Coronary artery (tissue), 2 donors: ENCODE measurements at places on chromosomes 3 and 15.

- DNase-seq, result no peak
Observed at GRCh38 chr3:194312743-194313281, 38.3 kb downstream of the CPN2 start.

- DNase-seq, result no peak
Observed at GRCh38 chr3:175646865-175647264, 787.7 kb downstream of the NAALADL2 start.

GRCh38 chr3:124443446-124443845, 286.8 kb upstream of the UMPS start:
- no peak for DNase-seq

GRCh38 chr3:187286467-187287059, 5.0 kb downstream of the MASP1 start:
- DNase-seq, result no peak

DNA sequence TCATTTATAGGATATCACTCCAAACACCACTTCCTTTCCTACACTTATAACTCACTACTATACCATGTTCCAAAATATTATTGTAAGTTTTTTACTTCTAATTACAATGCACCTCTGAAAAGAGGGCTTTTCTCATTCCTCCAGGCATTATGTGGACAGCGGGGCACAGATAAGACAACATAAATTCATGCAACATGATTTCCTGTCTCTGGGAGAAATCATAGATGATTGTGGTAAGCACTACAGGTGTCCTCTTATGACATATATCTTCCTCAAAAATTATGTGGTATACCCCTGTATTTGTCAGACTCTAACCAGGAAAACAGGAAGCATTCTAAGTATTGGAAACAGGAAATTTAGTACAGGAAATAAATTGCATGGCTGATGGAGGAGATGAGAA, 45.7 kb upstream of the INO80 start:
- DNase-seq, result no peak

- no peak for DNase-seq
Observed at GRCh38 chr15:85031086-85031943, 49.7 kb downstream of the PDE8A start.

- DNase-seq, result no peak
Observed at GRCh38 chr3:128784843-128785242, 58.9 kb downstream of the RAB7A start.

DNA sequence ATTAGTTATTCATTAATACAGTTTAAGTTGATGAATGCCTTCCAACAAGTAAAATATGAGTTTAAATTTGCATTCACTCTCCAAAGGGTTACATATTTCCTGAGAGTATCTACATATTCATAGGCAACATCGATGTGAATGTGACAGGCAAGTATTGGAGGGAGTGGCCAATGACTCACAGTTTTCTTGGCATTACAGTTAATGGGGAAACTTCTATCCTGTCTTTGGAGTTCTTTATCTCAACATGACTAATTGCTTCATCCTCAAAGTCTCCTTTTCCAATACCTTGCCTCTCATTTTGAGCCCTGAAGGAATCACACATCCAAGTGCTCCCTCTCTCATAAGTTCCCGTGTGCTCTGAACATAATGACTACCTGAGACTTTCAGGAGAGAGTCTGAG, 439.7 kb upstream of the FRG2C start:
- no peak for DNase-seq

DNA sequence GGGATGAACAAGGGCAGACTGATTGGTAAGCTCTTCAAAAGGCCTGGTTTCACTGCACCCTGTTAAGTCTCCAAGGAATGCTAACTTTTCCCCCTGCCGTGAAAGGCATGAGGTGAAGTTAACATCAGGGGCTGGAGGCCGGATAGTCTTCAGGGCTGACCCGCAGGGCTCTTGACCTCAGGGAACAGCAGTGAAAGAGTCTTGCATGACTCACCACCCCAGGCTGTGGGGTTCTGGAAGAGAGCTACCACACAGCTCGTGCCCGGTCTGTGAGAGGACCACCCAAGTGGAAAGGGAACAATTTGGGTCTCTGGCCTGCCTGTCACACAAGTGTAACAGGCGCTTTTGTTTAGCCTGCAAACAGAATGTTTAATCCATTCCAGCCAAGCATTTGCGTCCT, 504.9 kb downstream of the EDEM1 start:
- no peak for DNase-seq

DNA sequence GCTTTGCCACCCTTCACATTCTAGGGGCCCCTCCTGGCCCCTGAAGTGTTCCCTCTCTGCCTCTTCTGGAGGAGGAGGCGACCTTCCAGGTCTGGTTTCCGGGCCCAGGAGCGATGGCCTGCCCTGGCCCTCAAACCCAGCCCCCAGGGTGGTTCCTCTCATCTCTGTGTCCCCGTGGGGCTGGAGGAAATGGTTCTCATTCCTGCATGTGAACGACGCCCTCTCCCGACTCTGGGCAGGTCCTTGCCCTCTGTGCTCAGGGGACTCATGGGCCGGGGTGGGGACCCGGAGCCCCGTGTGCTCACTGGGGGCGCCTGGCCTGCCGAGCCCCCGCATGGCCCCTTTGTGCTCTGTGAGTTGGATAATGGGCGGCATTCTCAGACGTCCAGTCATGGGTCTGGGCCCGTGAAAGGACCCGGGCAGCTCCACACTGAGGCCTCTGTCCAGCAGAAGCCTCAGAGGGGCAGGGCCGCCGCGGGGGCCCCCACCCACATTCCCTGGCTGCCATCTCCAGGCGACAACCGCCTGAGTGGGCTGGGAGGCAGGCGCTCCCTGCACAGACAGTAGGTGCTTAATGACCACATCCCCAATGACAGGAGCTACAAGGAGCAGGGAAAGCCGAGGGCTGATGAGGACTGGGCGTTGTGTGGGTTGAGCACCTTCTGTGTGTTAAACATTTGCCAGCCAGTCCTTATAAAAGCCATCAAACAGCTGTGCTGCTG, 5.5 kb upstream of the PLXND1 start:
- DNase-seq, result no peak

- no peak for DNase-seq
Observed at GRCh38 chr3:156964577-156964976, 138.4 kb downstream of the LEKR1 start.

DNA sequence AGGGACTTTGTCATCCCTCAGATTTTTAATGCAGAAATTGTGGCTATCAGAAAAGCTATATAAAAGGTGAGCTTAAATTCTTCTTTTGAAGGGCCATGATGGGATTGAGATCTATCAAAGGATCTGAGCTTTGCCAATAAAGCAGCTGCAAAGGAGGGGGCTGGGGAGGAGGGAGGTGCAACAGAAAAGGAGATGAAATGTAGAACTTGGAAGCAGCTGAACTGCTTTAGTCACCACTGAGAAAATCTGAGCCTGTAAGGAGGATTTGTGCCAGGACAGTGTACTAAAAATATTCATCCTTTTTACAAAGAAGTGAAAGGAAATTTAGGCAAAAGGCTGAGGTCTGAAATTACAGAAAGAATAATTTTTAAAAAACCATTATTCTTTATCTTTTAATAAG, 10.4 kb downstream of the TSPAN3 start:
- no peak for DNase-seq

DNA sequence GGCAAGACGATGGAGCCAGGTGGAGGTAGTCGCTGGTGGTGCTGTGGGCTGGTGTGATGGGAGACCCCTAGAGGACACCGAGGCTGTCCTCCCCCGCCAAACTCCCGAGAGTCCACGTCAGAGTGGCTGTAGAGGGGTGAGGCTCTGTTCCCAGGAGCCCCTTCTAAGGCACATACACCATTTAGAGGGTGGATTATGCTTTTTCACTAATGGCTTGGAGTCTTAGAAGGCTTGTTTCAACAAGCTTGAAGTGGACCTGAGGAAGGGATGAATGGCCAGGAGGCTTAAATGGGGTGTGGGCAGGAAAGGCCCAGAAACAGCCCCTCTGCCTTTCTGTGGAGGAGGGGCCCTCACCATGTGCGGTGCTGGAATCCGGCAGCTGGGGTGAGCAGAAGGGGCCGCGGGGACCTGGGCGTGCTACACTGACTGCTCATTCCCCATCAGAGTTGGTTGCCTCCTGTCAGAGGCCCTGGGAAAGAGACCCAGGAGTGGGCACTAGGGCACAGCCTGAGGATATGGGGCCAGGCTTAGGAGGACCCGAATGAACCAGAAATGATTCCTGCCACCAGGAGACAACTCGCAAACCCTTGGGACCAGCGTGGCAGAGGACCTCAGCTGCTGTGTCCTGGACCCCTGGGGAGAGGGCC, 66.2 kb downstream of the FEM1B start:
- no peak for DNase-seq

DNA sequence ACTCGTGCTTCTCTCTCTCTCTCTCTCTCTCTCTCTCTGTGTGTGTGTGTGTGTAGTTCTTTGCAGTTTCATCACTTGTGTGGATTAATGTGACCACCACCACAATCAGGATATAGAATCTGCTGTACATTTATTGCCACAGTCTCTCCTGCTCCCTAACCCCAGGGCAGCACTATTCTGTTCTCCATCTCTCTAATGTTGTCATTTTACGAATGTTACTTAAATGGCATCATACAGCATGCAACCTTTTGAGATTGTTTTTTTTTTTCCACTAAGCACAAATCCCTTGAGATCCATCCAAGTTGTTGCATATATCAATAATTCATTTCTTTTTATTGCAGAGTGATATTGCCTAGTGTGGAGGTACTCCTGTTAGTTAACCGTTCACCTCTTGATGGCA, 26.9 kb downstream of the SLCO3A1 start:
- DNase-seq, result no peak

DNA sequence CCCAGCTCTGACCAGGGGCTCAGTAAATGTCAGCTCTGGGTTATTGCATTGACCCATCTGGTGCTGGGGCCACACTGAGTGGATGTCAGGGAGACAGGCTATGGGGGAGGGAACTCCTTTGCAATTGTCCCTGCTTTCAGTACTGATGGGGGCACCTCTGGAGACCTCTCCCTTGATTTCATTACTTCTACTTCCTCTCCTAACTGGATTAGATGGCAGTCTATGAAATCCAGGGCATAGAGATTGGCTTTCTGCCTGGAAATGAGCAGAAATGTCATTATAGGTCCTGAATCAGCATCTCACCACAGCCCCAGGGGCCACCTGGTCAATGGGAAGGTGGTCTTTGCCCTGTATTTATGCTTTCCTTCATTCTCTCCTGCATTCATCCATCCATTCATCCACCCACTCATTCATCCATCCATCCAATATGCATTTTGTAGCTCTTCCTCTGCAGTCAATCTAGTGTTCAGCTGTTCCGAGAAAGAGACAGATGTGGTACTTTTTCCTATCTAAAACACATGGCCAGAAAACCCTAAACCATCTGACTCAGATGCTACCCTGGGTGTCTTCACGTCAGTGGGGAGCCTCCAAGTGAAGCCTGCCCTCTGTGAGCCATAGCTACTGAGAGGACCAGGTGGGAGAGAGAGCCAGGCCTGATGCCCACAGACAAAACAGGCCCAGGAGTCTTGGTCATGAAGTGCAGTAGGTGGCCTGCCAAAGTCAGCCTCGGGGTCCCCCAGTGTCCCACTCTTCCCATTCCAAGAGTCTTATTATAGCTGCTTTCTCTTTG, 57.1 kb downstream of the CCDC33 start:
- DNase-seq, result no peak

DNA sequence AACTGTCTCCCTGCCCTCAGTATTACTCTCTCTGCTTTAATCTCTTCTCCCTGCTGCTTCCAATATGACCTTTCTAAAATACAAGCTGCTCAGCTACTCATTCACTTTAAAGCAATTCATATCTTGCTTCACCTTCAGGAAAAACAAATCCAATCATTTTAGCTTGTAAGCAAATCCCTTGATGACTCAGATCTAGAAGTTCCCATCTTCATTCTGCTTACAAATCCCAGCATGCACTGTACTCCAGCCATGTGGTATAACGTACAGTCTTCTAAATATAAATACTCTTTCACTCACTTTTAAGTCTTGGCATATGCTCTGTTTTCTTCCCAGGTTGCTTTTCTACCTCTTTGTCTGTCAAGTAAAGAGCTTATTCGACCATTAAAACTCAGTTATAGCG, 1009.1 kb upstream of the SEMA6D start:
- no peak for DNase-seq

GRCh38 chr3:151964743-151965142, 91.3 kb downstream of the SUCNR1 start:
- no peak for DNase-seq

GRCh38 chr3:38638354-38638753, 11.1 kb downstream of the SCN5A start:
- DNase-seq, result no peak

DNA sequence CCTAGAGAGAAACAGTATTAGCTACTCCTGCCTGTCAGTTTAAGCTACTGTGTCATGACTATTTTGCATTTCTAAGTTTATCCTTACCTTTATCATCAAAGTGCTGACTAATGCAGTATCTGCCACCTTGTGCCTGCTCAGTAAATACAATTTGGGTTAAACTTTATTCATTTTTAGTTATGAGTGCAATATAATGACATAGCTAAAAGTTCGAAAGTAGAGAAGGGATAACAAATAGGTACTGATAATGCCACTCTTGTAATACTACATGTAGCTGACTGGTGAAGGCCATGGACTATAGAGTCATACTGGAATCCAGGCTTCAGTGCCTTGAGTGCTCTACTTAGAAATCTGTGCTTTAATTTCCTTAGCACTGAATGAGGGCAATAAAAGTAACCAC, 480.8 kb upstream of the TPRG1 start:
- DNase-seq, result no peak

DNA sequence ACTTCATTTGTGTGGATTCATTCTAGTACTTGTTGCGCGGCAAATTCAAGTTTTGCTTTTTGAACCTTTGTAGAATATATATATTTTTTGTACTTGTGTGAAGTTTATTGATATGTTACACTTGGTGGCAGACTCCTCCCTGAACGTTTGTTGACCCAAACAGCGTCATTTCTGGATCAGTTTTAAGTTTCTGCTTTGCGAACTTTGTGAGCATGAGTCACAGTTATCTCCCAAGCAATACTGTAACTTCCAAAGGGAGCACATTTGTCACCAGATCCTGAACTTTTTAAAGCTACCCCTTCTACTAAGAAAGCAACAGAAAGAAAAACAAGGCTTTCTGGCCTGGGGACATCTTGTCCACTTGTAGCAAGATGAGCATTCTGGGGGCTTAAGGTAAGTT, 74.8 kb upstream of the CACNA2D3 start:
- DNase-seq, result no peak

DNA sequence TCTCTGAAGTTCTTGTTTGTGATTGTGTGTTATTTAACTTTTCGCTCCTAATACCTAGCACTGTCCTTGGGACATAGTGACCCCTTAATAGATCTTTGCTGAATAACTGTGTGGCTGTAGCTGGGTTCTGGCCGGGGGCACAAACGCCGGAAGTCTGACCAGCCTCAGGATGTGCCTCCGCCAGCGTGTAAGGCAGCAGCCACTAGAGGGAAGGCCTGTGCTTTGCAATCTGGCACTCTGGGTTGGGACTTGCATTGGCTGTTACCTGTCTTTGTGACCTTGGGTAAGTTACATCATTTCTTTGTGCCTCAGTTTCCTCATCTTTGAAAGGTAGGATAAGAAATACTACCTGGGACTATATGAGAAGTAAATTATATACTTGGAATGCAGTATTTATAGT, 158.7 kb downstream of the GHSR start:
- no peak for DNase-seq

- DNase-seq, result no peak
Observed at GRCh38 chr3:79154865-79155264, 612.9 kb downstream of the ROBO1 start.

GRCh38 chr3:138914870-138915502, 32.0 kb downstream of the FOXL2 start:
- DNase-seq, result no peak

GRCh38 chr15:40844696-40845030, 815 bp downstream of the SPINT1 start:
- no peak for DNase-seq
